Heart left ventricle (tissue), 16 donors: ENCODE measurements at places on chromosomes 12 and 14. TPM values are rescaled to one million over a fixed set of nuclear protein-coding genes. Genes with fewer than 3 reads are reported as not detected.

GRCh38 chr12:107512391-107512790, 173.2 kb upstream of the PWP1 start:
- no peak for DNase-seq

DNA sequence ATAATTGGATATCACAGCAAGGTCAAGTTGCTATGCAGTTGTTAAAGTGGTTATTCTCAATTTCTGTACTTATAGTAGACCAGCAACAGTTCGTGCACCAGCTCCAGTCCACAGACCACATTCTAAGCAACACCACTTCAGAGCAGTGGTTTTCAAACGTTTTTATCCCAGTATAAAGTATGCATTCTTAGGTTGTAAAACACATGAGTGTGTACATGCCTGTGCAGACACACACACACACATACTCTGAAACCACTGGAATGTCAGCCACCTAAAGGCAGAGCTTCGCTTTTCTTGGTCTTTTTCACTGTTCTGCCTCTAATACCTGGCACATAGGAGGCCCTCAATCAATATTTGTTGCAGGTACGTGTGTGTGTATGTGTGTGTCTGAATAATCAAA, 22.2 kb upstream of the C12orf71 start:
- no peak for DNase-seq

DNA sequence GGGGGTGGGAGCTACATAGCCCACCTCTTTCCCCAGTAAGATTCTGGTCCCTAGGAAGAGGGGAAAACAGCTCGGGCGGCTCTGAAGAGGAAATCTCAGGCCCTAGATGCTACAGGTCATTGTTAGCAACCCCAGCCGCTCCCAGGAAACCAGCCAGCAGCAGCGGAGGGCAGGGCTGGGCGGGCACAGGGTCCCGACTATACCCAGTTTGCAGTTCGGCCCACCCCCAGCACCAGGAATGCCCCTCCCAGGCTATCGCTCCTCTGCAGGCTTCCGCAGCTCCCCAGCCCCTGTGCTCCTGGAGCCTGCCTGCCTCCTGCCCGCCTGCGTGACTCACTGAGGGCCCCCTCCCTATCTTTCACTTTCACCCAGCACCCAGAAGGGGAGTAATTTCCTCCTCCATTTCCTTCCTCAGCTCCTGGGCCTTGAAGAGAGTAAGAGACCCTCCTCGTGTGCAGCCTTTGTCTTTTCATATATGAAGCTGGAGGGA, 27.2 kb upstream of the PNMA1 start:
- peak; percentile 89 for DNase-seq

GRCh38 chr12:109875572-109876131, 4.7 kb downstream of the GLTP start:
- DNase-seq = no peak

GRCh38 chr12:124953689-124954405, 35.1 kb downstream of the DHX37 start:
- DNase-seq = no peak

Gene GTF2H3
- 19.2 TPM for total RNA-seq

DNA sequence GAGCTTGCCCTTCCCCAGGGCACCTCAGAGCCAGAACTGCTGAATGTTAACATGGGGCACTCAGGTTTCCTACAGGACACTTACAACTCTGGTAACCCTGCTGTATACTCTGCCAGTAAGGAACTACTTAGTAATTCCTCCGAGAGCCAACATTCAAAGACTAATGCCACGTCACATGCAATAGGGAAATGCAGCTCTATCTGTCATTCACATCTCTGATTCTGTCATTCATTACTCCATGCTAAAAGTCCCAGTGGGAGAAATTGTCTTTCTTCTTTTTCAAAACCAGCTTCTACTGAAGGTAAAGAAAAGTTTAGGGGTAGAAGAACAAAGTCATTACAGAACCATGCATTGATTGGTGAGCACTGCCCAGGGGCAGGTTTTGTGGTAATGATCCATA, 189.2 kb downstream of the DAD1 start:
- no peak for DNase-seq

Gene MORN3
- total RNA-seq = not detected

Gene IL31
- total RNA-seq = not detected

DNA sequence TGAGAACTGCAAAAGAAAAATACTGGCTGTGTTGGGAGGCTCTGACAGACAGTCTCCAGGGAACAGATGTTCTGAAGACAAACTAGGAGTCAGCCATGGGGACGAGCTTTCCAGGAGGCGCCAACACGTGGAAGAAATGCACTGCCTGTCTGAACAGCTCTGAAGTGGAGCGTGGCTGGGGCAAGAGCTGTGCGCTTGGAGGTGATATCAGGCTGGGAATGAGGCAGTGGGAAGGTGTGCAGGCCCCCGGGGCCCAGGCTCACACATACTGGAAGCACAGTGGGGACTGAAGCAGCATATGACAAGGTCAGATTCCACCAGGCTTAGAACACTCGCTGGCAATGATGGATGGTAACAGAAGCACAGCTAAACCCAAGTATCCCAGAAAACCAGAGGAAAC, 17.5 kb downstream of the APPL2 start:
- peak; percentile 35 for DNase-seq

DNA sequence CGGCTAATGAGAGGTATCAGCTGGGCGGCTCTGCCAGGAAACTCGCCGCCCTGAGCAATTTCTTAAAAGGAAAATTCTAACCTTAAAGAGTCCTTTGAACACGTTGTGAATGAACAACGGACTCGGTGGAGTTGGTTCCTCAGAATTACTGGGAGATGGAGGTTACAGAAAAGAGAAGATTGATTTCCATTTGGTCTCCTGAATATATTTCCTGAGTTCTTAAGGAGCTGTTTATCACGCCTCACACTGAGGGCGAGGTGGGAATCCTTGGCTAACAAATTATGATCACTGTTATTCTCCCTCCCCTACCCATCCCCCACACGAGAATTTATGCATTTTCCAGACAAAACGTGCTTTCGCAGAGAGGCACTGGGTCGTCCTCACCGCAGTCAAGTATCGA, 194.5 kb upstream of the C14orf180 start:
- no peak for DNase-seq

- no peak for DNase-seq
Measured at GRCh38 chr12:94169966-94170689, 21.8 kb downstream of the PLXNC1 start.

Gene TDG
- total RNA-seq = 10.3 TPM

- peak; percentile 9 for DNase-seq
Measured at GRCh38 chr14:38209572-38210557, 2.2 kb downstream of the SSTR1 start.

DNA sequence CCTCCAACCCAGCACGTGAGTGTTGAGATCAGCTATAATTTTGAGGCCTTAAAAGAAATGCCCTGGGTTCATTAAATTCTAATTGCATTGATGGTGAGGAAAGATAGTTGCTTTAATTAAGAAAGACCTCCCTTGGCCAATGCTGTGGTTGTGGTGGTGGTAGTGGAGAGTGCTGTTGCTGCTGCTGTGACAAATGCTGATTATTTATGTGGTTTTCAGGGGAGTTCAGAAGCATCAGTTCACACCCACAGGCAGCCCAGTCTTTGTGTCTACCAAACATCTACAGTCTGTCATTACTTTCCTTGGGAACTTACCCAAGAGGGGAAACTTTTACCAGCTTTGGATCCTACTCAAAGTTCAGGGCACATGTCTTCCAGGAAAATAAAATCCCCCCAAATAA, 178.4 kb upstream of the PARP11 start:
- no peak for DNase-seq

Gene ARHGEF25
- total RNA-seq = 11.4 TPM

Gene CPNE6
- total RNA-seq = 0.52 TPM

DNA sequence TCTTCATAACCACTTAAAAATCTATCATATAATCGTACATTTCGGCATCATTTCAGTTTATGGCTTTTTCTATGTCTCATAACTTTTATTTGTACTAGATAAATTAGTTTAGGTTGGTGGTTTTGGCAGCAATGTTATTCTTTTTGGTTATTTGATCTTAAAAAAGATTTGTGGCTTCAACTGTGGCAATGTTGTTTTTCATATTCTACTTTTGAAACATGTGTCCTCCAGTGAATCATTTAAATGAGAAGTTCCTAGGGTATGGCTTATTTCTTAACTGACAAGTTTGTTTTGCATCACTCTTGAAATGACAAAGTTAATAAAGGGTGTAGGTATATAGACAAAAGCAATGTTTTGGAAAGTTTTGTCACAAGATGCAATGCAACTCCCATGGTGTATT, 11.1 kb upstream of the KITLG start:
- no peak for DNase-seq

GRCh38 chr12:112216223-112216622, 90.9 kb downstream of the TRAFD1 start:
- DNase-seq = no peak

- no peak for DNase-seq
Measured at GRCh38 chr12:132520421-132521199, 30.7 kb downstream of the FBRSL1 start.

GRCh38 chr14:59154373-59154772, 34.1 kb upstream of the DAAM1 start:
- DNase-seq = no peak

DNA sequence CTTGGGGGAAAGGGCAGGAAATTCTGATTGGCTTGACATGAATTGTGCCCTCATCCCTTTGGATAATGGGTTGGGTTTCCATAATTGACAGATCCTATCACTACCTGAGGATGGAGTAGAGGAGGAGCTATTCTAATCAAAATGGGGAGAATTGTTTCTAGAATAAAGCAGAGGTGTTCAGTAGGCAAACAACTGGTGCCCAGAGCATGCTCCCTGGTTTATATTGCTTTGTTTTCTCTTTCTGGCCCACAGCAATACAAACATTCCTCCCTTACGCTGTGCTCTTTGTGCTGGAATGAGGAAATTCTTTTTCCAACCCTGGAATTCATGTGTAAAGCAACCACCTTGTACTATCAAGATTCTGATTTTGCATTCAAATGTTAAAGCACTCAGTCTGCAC, 147.4 kb downstream of the RASSF9 start:
- no peak for DNase-seq

Gene GPR132
- 1.1 TPM for total RNA-seq

GRCh38 chr12:58841058-58841798, 79.1 kb downstream of the LRIG3 start:
- peak; percentile 37 for DNase-seq

DNA sequence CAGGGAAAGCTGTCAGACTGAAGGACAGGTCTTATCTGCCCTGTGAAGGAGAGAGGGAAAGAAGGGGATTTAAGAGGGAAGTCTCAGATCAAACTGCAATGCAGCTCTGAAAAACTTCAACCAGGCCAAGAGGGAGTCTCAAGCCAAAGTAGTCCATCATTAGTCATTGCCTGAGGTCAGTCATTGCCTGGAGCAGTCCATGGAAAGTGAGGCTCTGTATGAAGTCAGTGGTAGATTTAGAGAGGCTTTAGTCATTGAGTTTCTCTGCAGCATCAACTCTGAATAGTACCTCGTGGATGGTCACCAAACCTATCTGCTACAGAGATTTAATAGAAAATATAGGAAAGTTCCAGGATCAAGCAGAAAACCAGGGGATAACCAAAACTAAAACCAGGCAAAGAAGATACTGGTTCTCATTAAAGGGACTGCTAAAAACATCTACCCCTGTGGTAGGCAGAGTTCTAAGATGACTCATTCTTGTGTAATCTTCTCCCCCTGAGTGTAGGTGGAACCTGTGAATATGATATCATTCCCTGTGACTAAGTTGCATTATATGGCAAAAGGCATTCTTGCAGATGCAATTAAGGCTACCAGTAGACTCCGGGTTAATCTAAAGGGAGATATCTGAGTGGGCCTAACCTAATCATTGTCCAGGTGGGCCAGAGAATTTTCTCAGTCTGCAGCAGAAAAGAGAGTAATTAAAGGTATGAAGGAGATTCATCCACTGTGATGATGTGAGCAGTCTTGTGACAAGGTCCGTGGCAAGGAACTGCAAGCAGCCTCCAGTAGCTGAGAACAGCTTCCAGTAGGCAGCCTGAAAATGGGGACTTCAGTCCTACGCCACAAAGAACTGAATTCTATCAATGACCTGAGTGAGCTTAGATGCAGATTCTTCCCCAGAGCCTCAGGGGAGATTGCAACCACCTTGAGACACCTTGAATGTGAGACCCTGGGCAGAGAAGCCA, 123.1 kb downstream of the GALC start:
- DNase-seq = no peak

Gene GNG2
- 7.0 TPM for total RNA-seq

Gene ATG101
- 20.2 TPM for total RNA-seq

Gene LALBA
- not detected for total RNA-seq

GRCh38 chr12:13435235-13435933, 238.9 kb downstream of the EMP1 start:
- no peak for DNase-seq

- peak; percentile 81 for DNase-seq
Measured at GRCh38 chr14:56118611-56119181, 485 bp downstream of the PELI2 start.

Gene ANKRD33
- not detected for total RNA-seq

GRCh38 chr12:98574110-98574509, 19.4 kb upstream of the SLC25A3 start:
- DNase-seq = no peak
